ENCODE measurements at places on chromosomes 3 and 15.

- DNase-seq = no peak
These were observed 13.4 kb downstream of the IFT57 start for GRCh38 chr3:108208831-108209230.

- no peak for DNase-seq
These were observed 33.7 kb downstream of the TJP1 start for GRCh38 chr15:29788433-29789034.

- no peak for DNase-seq
These were observed 4.3 kb downstream of the MCTP2 start for GRCh38 chr15:94235646-94236045.

DNA sequence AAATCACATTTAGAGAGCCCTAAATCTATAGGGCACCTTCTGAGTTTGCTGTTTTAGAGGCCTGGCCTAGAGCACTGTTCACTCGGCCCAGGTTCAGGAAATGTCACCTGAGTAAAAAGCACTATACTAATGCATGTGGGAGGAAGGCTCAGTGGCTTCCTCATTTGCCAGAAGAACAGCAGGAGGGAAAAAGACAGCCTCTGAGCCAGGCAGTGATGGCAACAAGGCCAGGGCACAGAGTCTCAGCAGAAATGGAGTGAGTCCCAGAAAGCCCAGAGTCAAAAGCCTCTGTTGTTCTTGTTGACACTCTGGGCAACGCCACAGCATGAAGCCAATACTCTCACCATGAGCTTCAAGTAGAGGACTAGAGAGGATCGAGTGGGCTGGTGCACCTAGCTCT is 25.9 kb downstream of the LTF start:
- DNase-seq = no peak

DNA sequence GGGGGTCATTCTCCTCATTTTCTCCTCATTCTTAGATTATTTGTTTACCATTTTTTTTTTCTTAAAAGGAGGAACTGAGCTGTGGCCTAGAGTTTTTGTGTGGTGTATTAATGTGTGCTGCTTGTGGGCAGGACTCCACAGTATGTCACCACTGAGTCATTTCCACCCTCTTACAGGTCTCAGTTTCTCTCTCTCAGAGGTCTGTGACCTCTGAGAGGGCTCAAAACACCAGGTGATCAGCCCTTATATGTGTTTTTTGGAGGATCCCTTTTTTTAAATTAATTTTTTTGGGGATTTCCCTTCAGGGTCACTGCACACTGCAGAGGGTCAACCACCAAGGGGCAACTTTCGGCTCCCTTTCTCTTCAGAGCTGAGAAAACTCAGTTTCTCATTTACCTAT is 166.4 kb downstream of the SUCNR1 start:
- DNase-seq = no peak

DNA sequence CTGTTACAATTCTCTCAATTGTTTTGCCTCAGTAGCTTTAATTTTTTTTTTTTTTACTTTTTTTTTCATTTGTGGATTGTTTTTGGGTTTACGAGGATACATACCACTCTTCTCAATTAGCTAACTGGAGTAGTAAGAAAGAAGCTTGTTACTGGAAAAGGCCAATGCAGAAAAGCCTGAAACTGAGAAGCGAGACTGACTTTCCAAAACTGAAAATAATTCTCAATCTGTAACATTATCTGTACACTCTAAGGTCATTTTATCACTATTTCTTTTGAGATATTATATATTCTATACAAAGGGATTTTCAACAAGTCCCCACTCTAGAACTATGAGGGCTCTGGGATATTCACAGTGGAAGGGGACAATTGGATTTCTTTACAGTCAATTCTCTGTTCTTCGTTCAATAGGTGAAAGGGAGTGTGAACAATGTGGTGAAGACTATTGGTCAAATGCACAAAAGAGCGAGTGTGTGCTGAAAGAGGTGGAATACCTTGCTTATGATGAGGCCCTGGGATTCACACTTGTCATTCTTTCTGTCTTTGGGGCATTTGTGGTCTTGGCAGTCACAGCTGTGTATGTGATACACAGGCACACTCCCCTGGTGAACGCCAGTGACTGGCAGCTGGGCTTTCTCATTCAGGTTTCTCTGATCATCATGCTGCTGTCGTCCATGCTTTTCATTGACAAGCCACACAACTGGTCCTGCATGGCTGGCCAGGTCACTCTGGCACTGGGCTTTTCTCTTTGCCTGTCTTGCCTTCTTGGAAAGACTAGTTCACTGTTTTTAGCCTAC is 83.9 kb upstream of the KCNAB1 start:
- DNase-seq = no peak

GRCh38 chr3:100454677-100455076 is 37.7 kb upstream of the TMEM45A start:
- no peak for DNase-seq

DNA sequence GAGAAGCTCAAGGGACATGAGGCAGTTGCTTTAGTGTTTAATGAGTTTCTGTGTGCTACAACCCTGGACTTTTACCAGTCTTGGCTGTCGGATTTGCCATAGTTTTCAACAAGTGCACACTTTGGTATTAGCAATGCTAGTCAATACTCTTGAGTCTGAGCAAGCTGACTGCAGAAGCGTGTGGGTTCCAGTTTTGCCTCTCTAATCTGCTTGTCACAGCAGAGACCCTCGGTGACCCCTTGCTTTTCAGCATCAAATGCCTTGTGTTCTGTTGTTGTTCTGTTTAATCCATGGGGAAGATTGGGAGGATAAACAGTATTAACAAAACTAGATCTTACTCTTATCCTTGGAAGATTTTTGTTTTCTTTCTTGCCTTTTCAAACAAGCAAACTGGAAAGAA is 194.3 kb upstream of the CHRM5 start:
- DNase-seq = no peak

DNA sequence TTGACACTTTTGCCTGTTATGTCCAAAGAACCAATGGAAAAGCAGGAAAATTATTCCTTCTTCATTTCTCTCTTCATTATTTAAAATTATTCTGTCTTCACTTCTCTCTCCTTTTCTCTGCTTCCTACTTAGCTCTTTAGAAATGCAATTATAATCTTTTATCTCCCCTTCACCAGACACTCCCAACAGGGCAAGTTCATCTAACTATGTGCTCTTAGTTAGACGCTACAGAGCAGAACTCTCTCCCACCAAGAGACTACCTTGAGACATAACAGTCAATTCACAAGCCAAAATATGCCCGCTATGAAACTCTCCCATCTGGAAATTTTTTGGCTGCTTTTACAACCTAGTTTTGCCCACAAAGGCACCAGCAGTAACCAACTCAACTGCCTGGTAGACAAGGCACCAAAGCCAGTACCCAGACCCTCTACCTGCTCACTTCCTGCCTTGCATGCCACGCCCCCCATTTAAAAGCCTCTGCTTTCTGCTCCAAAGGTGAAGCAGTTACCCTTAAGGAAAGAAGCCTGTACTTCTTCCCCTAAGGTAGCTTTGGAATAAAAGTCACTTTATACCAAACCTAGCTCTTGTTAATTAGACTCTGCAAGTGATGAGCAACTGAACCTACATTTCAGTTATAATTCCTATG is 28.1 kb downstream of the CCRL2 start:
- no peak for DNase-seq

DNA sequence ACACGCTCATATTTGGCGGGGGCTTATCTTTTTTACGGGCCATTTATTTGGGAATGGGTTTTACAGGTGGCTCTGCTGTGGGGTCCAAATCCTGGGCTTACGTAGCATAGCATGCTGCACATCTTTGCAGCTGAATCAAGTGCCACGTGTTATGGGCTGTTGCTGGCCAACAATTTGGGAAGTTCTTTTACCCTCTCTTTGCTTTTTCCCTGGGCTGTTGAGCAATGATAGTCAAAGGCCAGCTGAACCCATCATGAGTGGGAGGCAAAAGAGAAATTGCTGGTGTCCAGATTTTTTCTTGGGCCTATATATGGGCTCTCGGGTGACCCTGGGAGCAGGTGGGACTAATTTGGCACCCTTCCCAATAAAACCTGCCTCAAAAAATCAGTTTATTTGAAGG is 209.3 kb upstream of the SATB1 start:
- DNase-seq = no peak

DNA sequence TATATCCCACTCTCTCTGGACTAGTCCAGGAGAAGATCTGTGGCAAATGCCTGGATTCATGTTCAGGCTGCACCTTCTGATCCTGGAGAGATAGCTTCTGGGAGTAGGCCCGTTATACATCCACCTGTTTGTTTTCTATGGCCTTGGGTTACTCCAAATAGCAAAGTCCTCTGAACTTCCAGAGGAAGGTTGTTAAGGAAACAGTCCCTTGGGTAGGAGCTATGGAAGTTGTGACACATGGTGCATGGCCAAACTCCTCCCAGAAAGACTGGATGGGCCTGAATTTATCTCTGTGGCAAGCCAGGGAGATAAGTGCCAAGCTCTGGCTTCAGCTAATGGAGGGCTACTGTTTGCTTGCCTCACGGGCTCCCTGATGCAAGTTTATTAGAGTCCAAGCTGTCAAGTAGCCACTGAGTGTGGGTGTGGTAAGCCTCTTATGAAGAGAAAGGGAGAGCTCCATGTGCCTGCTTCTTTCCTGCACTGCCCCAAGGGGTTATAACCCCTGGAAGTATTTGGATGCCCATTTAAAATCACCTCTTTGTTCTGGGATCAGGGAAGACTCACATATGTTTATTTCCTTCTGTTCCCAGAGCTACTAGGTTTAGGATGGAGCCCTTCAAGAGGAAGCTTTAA is 328.7 kb upstream of the ATP11B start:
- no peak for DNase-seq

- no peak for DNase-seq
These were observed 21.1 kb upstream of the GP9 start for GRCh38 chr3:129039271-129040038.

GRCh38 chr3:52881871-52882270 is 15.5 kb downstream of the STIMATE start:
- no peak for DNase-seq

- DNase-seq = no peak
These were observed 37.6 kb downstream of the ADAMTS9 start for GRCh38 chr3:64650096-64650622.

- DNase-seq = no peak
These were observed 113.1 kb downstream of the POLR2M start for GRCh38 chr15:57819646-57820045.

- DNase-seq = no peak
These were observed 31.5 kb downstream of the KLHL18 start for GRCh38 chr3:47314056-47314764.

DNA sequence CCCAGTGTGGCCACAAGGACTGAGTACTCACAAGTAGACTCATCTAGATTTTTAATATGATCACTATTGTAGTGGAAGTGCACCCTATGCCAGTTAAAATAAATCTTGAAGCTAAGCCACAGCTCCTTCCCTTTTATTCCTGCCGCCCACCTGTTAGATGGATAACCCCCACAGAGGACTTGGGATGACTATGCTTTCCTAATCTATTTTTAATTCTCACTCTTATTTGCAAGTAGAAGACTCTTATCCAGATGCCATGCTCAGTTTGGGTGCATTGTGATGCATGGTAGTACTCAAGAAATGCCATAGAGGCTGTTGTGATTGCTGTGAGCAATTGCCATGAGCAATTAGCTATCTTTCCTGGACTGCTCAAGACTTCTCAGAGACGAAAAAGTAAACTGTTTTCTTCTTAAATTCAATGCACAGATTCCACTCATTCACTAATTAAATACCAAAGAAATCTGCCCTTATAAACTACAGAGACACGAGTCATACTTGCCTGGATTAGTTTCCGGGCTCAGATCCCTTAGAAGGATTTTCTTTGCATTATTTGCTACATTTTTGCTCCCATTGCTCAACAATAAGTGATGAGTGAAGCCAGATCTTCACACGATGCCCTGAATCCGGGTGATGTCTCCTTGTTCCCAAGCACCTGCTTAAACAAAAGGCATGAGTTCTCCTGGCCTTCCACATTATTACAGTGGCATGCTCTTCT is 472.1 kb downstream of the SOX2 start:
- DNase-seq = no peak

- no peak for DNase-seq
These were observed 657.3 kb upstream of the TGFBR2 start for GRCh38 chr3:29949131-29949530.

- no peak for DNase-seq
These were observed 102.3 kb downstream of the ZPLD1 start for GRCh38 chr3:102537123-102537522.

DNA sequence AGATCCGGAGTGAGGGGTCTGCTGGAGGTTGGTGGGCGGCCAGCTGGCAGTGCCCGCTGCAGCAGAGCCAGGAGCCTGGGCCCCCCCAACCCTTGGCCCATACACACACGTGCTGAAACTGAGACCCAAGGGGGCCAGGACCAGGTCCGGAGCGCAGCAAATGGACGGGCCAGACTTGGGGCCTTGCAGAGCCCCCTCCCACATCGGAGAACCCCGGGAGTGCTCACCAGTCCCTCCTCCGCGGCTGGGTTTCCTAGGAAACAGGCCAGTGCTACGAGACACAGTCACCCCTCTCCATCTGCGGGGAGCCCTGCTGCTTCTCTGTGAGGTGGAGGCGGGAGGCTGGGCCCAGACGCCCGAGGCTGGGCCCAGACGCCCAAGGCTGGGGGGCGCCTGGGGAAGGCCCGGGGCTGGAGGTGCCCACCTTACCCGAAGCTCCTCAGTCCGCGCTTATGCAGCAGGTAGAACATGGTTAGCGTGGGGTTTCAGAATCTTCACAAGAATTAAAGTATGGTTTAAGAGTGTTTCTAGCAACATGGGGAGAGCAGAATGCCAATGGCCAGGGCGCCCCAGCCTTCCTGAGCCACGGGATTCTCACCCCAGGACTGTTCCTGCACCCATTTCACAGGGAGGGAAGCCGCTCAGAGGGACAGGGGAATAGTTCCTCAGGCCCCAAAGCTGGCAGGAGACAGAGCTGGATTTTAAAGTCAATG is 135.0 kb upstream of the PRR20G start:
- DNase-seq = no peak

- DNase-seq = no peak
These were observed 199.1 kb downstream of the UBE3A start for GRCh38 chr15:25239471-25240345.

DNA sequence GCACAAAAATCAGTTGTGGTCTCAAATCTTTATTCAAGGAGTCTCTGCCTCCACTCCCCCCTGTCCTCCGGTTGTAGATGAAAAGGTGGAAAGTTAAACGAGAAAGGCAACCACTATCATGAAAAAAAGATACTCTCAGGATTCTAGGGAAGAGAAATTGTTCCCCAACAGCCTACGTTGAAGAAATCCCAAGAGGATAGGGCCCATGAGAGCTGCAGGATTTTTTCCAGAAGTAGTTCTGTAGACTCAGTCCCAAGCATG is 14.3 kb downstream of the ZIC1 start:
- DNase-seq = no peak

DNA sequence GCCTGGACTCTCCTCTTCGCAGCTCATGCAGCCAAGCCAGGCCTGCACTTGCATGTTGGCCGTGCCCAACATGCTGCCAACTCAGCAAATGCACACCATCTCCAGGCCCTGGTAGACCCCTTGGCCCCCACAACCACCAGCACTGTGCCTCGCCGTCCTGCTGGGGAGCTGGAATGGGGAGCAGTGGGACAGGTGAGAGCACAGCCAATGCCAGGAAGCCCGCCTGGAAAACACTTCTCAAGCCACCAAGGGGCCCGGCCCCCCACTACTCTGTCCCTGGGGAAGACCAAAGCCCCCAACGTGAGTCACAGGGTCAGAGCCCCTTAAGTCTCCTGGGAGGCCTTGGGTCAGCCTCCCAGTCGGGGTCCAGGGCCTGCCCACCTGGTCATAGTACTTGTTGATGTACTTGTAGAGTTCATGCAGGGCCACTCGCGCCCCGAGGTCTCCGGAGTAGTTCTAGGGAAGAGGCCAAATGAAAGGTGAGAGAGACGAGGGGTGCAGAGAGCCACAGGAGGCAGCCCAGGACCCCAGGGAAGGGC is 24.5 kb downstream of the PLXNB1 start:
- no peak for DNase-seq

- no peak for DNase-seq
These were observed 105.1 kb downstream of the OXSM start for GRCh38 chr3:25895031-25895430.

Measured in stimulated activated CD8-positive, alpha-beta memory T cell treated with anti-CD3 and anti-CD28 coated beads, Interleukin-15, amount 100 ng/mL, for 24 hours (primary cell).